ENCODE measurements at places on chromosomes 3 and 15. TPM values are rescaled to one million over a fixed set of nuclear protein-coding genes. Genes with fewer than 3 reads are reported as not detected.

Gene STAC
- polyA plus RNA-seq, result 0.59 TPM

Gene KBTBD13
- not detected for polyA plus RNA-seq

Gene DPPA2
- polyA plus RNA-seq, result not detected

Gene RBPMS2
- polyA plus RNA-seq, result not detected

Gene SPTSSB
- polyA plus RNA-seq, result 1.0 TPM

Gene CCDC39
- not detected for polyA plus RNA-seq

Gene C3orf18
- 11.9 TPM for polyA plus RNA-seq

Gene PPM1L
- 0.81 TPM for polyA plus RNA-seq
